ENCODE measurements at places on chromosomes 5 and 9.
A peak's percentile ranks its signal among the peaks of the same experiment; 100 is the strongest.

GRCh38 chr5:124203303-124203702, 543.1 kb downstream of the ZNF608 start:
- DNase-seq = no peak

GRCh38 chr5:53488195-53488722, 7.8 kb downstream of the FST start:
- no peak for DNase-seq

- no peak for DNase-seq
These were observed 46.2 kb downstream of the CFAP77 start for GRCh38 chr9:132456241-132456640.

DNA sequence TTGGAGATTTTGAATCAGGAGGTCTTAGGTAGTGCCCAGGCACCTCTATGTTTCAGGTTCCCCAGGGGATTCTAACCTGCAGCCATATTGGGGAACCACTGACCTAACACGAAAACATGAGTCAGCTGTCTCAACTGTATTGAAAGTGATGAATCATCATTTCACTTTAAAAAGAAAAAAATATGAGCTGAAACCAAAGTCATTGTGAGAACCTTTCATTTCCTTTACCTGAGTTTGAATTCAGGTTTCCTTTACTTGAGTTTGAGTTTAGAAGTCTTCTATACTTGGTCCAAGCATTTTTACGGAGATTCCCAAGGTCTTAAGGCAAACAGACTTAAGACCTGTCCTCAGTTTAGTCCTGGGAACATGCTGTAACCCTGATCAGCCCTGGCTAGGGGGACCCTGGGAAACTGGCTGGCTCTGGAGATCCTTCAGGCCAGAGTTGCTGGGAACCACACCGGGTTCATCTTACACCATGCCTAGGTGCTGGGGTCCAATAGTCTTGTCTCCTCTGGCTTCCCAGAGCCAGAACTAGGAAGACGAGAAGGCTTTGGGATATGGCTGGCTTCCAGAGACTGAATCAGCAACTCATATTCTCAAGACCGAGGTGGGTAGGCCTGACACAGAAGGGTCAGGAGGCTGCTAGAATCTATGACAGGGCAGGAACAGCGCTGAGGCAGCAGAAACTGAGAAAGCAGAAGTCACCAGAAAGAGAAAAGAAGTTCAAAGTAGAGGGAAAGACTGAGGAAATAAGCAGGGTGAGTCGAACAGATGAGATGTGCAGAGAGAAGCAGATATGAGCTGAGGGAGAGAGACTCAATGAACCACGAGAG, 16.4 kb upstream of the PDCD1LG2 start:
- no peak for DNase-seq

- no peak for DNase-seq
These were observed 752.8 kb downstream of the IRX1 start for GRCh38 chr5:4348423-4348822.

- DNase-seq = no peak
These were observed 48.4 kb downstream of the NDFIP1 start for GRCh38 chr5:142156839-142157463.

- no peak for DNase-seq
These were observed 186.6 kb downstream of the DOCK8 start for GRCh38 chr9:401223-401622.

GRCh38 chr9:137828527-137829259, 48.9 kb upstream of the CACNA1B start:
- DNase-seq = no peak

DNA sequence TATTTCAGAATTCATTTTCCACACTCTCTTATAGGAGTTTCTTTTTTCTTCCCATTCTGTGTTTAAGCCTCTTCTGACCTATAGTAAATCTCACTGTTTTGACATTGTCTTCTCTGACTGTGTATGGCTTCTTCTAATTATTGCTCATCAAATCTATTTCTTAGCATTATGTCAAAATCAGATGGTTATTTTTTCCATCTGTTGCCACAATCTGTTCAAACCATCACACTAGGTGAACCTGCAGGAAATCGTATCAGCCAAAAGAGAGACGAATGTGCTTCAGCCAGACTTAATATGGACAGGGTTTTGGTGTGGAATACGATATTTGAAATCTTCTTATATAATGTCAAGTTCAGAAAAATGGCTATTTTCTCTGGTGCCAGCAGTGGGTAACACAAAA, 15.9 kb upstream of the SEMA4D start:
- peak; percentile 27 for DNase-seq

DNA sequence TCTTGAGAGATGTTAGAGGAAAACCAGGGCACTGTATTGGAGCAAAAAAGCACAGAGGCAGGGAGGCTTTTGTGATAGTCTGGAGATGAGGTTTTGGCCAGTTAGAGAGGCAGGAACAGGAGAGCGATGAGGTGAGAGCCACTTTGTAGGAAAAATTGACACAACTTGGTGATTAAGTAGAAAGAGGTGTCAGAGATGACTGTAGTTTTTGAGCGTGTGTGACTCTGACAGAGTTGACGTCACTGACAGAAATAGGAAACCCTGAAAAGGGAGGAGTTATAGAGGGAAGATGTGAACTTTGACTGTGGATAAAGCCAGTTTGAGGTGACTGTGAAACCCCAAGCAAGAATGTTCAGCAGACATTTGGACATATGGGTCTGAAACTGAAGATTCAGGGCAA, 15.7 kb downstream of the NFX1 start:
- no peak for DNase-seq

DNA sequence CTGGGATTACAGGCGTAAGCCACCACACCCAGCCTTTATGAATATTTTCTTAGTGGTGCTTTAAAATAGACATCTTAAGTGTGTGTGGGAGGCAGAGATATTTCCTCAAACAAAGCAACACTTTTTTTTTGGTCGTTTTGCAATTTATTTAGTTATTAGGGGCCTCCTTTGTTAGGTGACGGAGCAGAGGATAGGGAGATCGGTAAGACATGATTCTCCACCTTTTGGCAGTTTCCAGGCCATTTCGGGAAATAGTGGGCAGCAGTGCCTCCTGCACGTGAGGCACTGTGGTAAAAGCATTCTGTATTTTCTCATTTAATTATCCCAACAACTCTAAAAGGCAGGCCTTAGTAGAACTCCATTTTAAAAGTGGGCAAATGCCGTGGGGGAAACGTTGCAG, 1.9 kb downstream of the OCLN start:
- no peak for DNase-seq

DNA sequence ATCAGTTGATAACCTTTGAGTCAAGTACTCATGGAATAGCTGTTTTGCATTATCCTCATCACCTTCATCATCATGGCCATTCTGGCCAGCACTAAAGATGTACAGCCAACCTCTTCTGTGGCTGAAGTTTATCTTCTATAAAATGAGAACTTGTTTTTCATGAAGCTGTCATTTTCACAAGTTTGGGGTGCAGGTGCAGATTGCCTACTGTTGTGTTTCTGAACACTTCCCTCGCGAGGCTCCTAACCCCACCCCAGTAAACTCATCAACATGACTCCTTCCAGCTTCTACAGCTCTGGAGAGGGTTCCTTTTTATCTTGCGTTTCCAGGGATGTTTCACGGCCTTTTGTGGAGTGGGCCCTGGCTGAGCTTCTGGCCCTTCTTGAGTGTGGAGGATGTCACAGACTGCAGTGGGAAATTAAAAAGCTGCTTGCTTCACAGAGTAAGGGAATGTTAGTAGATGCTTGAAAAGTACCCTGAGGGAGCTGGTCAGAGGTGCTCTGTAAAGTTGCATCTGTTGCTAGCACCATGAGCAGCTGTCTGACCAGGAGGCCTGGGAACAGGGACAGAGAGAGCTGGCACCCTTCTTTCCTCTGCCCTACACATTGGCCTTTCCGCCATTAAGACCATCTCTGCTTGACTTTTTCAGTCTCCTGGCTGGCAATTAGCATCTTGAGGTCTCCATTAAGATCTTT, 24.9 kb downstream of the SYK start:
- DNase-seq = no peak
